ENCODE measurements at places on chromosomes 7 and 10.

DNA sequence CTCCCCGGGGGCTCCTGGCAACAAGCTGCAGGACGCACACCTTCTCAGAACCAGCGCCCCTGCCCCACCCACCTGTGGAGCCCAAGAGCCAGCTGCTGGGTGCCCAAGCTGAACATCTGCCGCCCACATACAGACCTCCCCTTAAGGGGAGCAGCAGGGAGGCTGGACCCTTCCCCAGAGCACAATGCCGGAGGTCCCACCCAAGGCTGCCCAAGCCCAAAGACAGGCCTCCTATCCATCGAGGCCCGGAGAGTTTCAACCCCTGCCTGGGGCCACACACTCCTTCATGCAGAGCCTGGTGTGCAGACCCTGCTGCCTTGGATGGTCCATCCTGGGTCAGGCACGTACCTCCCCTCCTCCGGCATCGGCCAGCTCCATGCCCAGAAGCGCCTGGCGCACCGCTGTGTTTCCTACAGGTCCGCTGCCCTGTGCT is 48.7 kb downstream of the VIPR2 start:
- peak; percentile 89 for DNase-seq

DNA sequence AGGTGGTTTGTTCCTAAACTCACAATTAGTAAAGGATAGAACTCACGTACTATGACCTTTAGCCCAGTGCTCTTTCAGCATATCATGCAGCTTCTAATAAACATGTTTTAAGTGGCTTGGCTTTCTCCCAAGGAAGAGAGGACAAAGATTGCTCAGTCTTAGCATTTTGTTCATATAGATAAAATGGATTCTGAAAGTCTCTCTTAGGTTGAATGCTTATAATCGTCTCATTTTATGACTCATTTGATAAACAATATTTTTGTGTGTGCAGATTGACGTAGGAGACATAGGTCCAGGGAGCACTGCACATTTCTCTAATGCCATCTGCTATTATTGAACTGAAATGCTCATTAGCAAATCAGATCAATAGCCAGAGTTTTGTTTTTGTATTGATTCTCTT is 44.8 kb downstream of the GNAT3 start:
- DNase-seq: no peak

DNA sequence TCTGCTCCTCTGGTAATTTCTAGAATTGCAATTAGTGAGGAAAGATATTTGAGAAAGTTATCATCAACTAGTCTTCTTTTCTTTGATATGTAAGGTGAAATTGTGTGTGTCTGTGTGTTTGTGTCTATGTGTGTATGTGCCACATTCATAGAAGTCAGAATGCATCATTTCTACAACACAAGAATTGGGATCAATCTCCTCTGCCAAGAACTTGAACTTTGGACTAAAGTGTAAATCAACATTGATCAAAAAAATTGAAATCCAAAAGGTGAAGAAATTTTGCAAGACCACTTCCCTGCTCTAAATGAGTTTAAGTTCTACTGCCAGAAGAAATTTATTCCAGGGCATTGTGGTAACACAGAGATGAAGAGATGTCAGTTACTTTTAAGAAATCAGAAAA is 1072.8 kb downstream of the GRM8 start:
- no peak for DNase-seq

DNA sequence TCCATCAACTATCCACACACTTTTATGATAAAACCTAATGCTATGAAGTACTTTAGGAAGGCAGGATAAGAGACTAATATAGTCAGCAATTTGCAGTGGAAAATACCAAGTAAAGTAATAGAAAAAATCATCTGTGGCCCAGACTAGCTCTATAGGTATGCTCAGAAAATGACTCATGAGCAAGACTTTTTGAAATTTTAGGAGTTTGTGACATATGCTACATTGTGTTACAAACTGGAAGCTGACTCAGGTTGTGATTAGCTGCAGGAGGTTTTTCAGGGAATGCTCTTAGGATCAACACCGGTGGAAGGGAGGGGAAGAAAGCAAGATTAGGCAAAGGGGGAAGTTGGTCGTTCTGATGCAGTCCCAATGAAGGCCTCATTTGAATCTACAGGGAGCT is 56.1 kb downstream of the FEZF1 start:
- DNase-seq: no peak

GRCh38 chr10:60434418-60435046 is 44.9 kb upstream of the ANK3 start:
- DNase-seq: no peak

GRCh38 chr7:100684534-100685042 is 9.5 kb downstream of the GIGYF1 start:
- DNase-seq: no peak

DNA sequence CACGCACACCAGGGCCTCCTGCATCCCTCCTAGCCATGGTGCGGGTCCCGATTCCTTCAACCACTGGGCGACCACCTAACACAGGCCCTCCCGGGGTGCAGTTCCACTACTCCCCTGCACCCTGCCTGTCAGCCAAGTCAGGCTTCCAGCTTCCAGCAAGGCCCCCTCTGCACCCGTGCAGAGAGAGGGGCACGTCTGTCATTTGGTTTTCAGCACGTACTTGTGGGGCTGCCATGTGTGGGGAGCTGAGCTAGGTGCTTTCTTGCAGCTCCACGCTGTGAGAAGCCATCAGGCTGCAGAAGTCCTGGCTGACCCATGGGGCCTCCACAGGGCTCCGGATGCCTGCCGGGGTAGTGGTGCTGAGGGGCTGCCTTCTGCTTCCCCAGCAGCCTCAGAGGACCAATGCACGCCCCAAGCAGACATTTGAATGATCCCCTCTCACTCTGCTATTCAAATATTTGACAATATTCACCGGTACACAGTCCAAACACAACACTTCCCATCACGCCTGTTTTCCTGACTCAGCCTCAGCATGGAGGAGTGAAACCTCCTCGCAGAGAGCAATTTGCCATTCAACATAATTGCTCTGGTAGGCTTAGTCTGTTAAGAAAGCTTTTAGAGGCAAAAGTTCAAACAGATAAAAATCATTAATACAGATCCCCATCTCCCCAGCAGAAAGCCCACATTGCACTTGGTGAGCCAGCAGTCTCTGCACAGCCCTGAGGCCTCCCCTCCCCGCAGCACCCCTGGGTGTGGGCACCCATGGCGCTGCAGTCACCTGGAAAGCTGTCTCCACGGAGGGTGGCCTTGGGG is 449.9 kb downstream of the PTPRN2 start:
- no peak for DNase-seq

DNA sequence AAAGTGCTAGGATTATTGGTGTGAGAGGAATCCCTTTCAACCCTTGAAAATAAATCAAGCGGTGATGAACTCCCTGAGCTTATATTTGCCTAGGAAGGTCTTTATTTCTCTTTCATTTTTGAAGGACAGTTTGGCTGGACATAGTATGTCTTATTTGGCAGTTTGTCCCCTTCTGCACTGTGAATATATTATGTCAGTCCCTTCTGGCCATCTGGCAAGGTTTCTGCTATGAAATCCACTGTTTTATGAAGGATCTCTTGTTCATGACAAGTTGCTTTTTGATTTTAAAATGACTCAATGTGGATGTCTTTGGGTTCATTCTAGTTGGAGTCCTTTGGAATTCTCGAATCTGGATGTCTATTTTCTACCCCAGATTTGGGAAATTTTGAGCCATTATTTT is 21.7 kb upstream of the MCM10 start:
- no peak for DNase-seq

DNA sequence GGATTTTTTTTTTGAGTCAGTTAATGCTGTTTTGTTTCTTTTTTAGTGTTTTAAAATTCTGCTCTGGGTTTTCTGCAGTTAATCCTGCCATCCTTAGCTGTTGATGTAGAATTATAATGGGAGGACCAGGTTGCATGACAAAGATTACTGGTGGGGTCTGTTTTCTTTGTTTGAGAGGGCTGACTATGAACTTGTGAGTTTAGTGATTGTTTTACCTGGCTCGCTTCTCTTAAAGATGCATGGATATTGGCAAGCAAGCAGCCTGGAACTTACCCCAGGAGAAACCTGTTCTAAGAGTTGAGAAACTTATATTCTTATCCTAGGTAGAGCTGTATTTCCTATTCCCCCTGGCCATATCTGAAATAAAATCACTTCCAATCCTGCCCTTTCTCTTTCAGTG is 727.8 kb downstream of the GRM8 start:
- no peak for DNase-seq

DNA sequence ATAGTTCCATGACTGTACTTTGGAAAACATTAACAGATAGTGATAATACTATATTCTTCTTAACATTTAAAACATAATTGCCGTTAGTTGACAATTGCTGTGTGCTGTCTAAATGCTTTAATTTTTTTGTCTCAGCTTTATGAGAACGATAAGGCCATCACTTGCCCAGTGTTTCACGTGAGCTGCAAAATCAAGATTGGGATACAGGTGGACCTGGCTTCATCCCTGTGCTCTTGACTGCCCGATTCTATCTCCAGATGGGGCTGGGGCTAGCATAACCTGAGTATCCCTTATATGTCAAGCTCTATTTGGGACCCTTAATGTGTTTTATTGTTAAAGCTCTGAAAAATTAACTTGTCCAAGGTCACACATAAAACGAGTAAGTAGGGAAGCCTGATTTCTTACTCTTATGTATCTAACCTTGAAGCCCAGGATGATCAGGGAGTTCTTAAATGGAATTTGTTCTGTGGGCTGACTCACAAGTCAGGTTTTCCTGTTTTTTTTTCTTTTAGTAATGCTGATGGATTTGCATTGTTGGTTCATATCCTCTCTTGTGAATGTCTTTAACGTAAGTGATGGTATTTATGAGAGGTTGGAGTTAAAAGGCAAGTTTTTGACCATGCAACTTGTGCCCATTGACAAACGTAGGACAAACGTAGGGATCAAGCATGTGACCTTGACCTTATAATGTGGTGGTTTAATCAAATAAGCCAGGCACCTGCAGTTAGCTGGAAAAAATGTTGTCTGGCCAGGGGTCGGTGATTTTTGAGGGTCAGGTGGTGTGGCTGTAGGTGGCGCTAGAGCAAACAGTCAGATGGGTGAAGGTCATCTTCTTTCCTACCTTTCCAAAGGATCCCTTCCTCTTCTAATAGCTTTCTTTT is 3.6 kb downstream of the PRKAR2B start:
- DNase-seq: no peak

DNA sequence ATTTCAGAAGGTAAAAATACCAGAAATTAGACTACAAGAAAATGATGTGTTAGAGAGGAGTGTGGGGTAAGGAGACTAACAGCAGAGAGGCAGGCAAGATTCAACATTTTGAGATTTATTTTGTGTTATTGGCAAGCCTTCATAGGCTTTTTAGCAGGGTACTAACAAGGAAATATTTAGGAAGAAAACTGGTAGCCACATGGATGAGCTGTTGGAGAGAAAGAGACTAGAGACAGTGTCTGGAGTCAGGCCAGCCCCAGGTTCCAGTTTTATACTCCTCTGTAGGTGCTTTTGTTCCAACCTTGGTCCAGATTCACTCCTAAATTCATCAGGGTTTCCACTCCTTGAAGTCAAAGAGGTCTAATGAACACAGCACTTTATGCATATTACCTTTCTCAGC is 41.1 kb downstream of the GPRIN2 start:
- no peak for DNase-seq

DNA sequence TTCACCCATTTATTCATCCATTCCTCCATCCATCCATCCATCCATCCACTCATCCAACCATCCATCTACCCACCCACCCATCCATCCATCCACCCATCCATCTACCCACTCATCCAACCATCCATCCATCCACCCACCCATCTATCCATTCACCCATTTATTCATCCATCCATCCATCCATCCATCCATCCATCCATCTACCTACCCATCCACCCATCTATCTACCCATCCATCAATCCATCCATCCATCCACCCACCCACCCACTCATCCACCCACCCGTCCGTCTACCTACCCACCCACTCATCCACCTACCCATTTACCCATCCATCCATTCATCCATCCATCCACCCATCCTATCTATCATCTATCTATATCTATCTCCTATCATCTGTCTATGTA is 169.4 kb upstream of the SHH start:
- DNase-seq: no peak

DNA sequence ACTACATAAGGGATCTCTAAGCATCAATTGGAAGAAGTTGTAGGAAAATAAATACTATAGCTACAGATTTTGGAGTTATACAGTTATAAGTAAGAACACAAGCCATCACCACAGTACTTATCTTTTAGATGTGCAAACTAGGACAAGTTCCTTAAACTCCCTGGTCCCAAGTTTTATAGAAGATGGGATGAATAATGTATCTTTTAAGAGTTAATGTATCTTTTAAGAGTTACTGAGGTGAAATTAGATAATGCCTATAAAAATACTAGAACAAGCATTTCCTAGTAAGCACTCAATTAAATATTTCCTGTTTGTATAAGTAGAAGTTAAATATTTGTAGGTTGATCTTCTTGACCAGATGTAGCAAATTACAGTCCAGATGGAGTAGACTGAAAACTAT is 56.8 kb downstream of the SEMA3A start:
- no peak for DNase-seq

GRCh38 chr10:67487199-67487598 is 208.8 kb downstream of the CTNNA3 start:
- DNase-seq: no peak

DNA sequence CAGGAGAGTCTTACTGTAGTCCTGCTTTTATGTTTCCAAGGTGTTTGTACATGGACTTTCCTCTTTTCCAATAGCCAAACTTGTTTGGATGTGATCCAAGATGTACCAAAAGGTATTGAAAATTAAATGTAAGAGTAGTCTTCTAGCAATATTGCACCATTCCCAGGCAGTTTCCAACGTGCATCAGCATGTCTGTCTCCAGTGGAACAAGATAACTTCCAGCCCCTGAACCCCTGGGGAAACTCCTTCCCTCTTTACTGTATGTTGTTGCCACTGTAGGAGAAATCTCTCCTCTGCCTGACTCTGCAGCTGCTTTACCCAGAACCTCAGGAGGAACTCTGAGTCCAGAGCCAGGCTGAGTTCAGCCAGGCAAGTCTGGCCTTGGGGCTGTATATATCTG is 18.5 kb downstream of the ARMC10 start:
- DNase-seq: no peak

GRCh38 chr10:86310702-86311101 is 55.9 kb downstream of the GRID1 start:
- DNase-seq: no peak

- no peak for DNase-seq
Measured at GRCh38 chr7:19097165-19098055, 20.0 kb downstream of the TWIST1 start.

GRCh38 chr10:34802692-34803091 is 12.4 kb downstream of the PARD3 start:
- no peak for DNase-seq
